Adrenal gland (tissue), 19 donors: ENCODE measurements at places on chromosomes 13 and 19. TPM values are rescaled to one million over a fixed set of nuclear protein-coding genes. Genes with fewer than 3 reads are reported as not detected.

Gene ZSCAN1
- total RNA-seq, result not detected

Gene B3GNT8
- total RNA-seq, result 1.7 TPM

Gene CYP4F2
- not detected for total RNA-seq

Gene SHD
- total RNA-seq, result not detected

Gene GDF15
- total RNA-seq, result 3.6 TPM

Gene ZNF805
- 23.2 TPM for total RNA-seq

Gene ATP5F1D
- 80.2 TPM for total RNA-seq

DNA sequence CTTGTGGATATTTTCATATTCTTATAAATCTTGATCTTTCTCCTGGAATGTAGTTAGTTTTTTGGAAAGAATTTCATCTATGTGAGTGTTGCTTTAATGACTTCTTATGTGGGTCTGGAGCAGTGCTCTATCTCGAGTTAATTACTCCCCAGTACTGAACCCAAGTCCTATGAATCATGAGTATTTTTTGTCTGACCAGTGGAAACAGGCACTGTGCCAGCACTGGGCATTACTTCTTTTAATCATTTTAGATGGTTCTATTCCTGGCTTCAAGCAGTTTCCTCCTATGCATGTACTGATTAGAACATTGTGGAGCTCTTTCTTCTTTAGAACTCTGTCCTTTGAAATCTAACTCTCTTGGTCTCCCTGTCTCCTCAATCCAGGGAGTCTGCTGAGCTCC, 466.3 kb downstream of the PCDH17 start:
- DNase-seq, result no peak
- no peaks in the 10 kb centered on the region for H3K27me3 ChIP-seq
- no peak overlapping the region for H3K27ac ChIP-seq
- no peaks in the 10 kb centered on the region for H3K4me1 ChIP-seq
- no peaks in the 10 kb centered on the region for H3K36me3 ChIP-seq

DNA sequence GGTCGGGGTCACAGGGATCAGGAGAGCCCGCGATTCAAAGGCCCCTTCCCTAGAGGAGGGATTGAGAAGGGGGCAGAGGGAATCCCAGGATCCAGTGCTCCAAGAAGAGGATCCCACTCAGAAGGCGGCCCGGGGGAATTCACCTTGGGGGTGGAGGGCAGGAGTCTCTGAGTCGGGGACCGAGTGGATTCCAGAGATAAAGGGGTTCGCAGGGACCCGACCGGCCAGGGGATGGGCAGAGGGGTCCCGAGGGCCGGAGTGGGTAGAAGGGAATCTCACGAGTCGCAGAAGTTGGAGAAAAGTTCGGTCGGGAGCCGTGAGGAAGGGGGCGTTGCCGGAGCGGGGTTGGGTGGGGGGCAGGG, 261 bp downstream of the PRKD2 start:
- no peak for DNase-seq
- peaks cover 25% of the 10 kb centered on the region for H3K4me1 ChIP-seq
- H3K4me3 ChIP-seq, result peak overlapping the region; percentile 38
- H3K27ac ChIP-seq, result peak overlapping the region; percentile 95
- H3K27me3 ChIP-seq, result no peaks in the 10 kb centered on the region

DNA sequence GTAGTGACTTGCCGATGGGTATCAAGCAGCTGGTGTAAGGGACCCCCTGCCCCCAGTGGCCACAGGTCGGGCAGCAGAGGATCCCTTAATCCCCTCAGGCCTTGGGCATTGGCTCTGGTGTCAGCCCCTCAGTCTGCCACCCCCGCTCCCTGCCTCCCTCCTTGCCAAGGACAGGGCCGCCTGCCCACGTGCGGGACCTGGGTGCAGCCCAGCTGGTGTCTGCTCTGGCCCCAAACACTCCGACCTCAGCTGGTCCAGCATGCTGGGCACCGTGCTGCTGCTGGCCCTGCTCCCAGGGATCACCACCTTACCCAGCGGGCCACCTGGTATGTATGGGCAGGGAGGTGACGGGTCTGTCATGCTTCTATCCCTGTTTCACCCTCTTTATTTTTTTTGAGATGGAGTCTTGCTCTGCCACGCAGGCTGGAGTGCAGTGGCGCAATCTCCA, at the start of gene TGFBR3L:
Gene TGFBR3L, plus strand, starts transcription at position 233 of the 448 bp plus-strand sequence.
- H3K36me3 ChIP-seq, result peaks cover 35% of the 10 kb centered on the region
- DNase-seq, result no peak
- no peak within 1 kb of the TSS for H3K4me3 ChIP-seq
- no peak within 1 kb of the TSS for H3K27ac ChIP-seq

DNA sequence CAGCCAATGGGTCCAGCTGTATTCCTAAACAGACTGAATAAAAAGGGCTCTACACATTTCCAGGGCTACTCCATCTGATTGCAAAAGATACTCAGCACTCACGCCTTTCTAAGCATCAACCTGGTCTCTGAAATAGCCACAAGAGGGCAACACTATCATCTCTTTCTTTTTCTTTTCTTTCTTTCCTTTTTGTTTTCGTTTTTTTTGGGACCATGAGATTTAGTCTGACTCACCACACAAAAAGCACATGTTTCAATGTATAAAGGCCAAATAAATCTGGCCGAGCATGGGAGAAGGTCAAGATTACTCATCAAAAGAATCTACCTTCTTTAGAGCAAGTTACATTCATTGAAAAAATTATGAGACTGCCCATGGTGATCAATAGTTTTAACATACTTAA, 805.6 kb upstream of the ARGLU1 start:
- no peaks in the 10 kb centered on the region for H3K36me3 ChIP-seq
- DNase-seq, result no peak
- no peak overlapping the region for H3K4me3 ChIP-seq
- no peaks in the 10 kb centered on the region for H3K4me1 ChIP-seq

DNA sequence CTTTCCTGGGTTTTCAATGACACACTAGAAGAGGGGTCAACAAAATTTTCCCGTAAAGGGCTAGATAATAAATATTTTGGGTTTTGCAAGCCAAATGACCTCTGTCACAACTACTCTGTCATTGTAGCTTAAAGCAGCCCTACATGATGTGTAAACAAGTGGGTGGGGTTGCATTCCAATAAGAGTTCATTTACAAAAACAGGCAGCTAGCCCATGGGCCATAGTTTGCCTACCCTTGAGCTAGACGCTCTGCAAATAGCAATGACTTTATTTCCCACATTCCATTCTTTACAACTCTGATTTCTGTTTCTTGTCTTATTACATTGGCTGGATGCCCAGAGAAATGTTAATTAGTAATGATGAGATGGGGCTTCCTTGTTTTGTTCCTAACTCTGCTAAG, 76.0 kb downstream of the ZNF557 start:
- H3K4me1 ChIP-seq, result no peaks in the 10 kb centered on the region
- DNase-seq, result no peak
- H3K36me3 ChIP-seq, result peaks cover 56% of the 10 kb centered on the region
- no peak overlapping the region for H3K27ac ChIP-seq
- H3K4me3 ChIP-seq, result no peak overlapping the region
- no peaks in the 10 kb centered on the region for H3K27me3 ChIP-seq

DNA sequence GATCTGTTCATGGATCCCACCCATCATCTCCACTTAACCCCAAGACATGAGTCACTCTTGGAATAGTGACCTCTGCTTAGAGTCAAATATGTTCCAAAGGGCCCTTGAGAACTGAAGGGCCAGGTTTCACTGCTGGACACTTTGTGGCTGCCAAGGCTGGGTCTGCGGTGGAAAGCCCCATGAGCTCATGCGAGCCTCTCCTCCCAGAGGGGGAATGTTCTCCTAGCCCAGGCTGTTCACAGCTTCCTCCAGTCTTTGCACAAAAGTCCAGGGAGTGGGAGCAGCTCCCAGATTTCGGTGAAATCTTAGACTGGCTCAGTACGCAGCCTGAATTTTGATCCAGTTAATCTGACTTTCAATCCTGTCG, 732 bp upstream of the DCLK1 start:
- no peak overlapping the region for H3K4me3 ChIP-seq
- no peak for DNase-seq
- no peak overlapping the region for H3K27ac ChIP-seq
- no peaks in the 10 kb centered on the region for H3K4me1 ChIP-seq

DNA sequence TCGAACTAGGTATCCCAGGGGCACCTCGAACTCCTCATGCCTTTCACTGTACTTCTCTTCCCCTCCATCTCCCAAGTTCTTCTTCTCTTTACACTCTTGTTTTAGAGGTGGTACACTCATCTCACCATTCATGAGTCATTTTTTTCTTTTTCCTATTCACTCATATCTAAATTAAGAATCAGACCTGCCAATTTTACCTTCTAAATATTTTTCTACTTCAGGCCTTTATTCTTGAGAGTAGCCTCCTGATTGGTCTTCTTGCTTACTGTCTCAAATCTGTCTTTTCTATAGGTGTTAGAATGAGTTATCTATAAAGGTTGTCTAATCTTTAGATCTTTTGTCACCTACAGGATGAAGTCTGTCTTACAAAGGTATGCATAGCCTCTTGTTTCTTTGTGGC, 20.7 kb downstream of the TDRD3 start:
- DNase-seq, result no peak
- peaks cover 17% of the 10 kb centered on the region for H3K4me1 ChIP-seq
- no peaks in the 10 kb centered on the region for H3K36me3 ChIP-seq
- H3K4me3 ChIP-seq, result no peak overlapping the region

- H3K27me3 ChIP-seq, result no peaks in the 10 kb centered on the region
- DNase-seq, result no peak
- H3K36me3 ChIP-seq, result no peaks in the 10 kb centered on the region
- no peaks in the 10 kb centered on the region for H3K4me1 ChIP-seq
Measured at GRCh38 chr13:34207872-34208271, 389.9 kb downstream of the RFC3 start.

GRCh38 chr13:113835461-113836270, 28.2 kb downstream of the GAS6 start:
- H3K27ac ChIP-seq, result no peak overlapping the region
- H3K27me3 ChIP-seq, result no peaks in the 10 kb centered on the region
- no peak overlapping the region for H3K4me3 ChIP-seq
- peaks cover 22% of the 10 kb centered on the region for H3K4me1 ChIP-seq

GRCh38 chr19:1407528-1408299, at the start of gene DAZAP1:
Gene DAZAP1 (plus strand): TSS chr19:1407586. CDS start chr19:1407774, 188 bp downstream.
- no peak for DNase-seq
- H3K36me3 ChIP-seq, result no peaks in the 10 kb centered on the region
- H3K27me3 ChIP-seq, result no peaks in the 10 kb centered on the region

DNA sequence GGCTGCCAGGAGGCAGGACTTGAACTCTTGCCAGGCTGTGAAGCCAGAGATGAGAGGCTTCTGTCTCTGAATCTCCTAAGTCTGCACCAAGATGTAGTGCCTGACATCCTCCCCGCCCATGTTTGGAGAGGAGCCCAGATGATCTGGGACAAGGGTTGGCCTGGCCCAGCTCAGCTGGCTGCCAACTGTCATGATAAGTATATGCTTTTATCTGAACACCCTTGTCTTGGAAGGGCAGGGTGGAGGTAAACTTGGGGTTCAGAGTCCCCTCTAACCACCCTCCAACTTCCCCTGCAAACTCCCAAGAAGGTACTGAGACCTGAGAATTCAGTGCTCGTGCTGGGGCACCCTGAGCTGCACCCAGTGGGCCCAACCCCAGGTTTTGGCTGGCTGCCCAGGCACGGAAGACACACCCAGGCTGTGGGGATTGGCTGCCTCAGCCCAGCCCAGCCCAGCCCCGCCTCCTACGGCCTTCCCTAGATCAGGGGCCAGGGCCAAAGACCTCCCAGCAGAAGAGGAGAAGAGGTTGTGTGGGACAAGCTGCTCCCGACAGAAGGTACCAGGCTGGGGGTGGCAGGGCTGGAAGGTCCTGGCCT, at the start of gene CYP4F12:
Gene CYP4F12, plus strand, starts transcription at position 508 of the 596 bp plus-strand sequence. CDS start 443 bp downstream, outside the sequence.
- peaks cover 6% of the 10 kb centered on the region for H3K4me1 ChIP-seq
- H3K27ac ChIP-seq, result peak within 1 kb of the TSS; percentile 87
- DNase-seq, result peak; percentile 95

- H3K4me1 ChIP-seq, result no peaks in the 10 kb centered on the region
- no peak for DNase-seq
- H3K4me3 ChIP-seq, result no peak overlapping the region
Measured at GRCh38 chr13:44778761-44779484, 202.8 kb upstream of the TSC22D1 start.

GRCh38 chr19:45589768-45590167, 5.2 kb upstream of the OPA3 start:
- H3K27ac ChIP-seq, result no peak overlapping the region
- H3K27me3 ChIP-seq, result peaks cover 8% of the 10 kb centered on the region
- H3K4me3 ChIP-seq, result no peak overlapping the region
- DNase-seq, result no peak
- H3K36me3 ChIP-seq, result no peaks in the 10 kb centered on the region
- H3K4me1 ChIP-seq, result peaks cover 4% of the 10 kb centered on the region

DNA sequence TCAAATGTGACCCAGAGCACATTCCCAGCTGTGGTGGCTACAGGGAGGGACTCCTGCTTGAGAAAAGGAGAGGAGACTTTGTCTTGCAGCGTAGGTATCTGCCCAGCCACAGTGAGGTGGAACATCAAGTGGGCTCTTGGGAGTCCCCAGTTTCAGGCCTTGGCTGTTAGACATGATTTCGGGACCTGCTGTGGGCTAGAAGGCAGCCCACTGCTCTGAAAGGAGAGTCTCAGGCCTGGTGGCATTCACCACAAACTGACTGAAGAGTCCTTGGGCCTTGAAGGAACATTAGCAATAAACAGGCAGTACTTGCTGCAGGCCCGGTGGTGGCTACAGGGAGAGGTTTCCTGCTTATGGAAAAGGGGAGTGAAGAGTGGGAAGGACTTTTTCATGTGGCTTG, 61.8 kb upstream of the TEX29 start:
- peaks cover 12% of the 10 kb centered on the region for H3K36me3 ChIP-seq
- no peaks in the 10 kb centered on the region for H3K4me1 ChIP-seq
- H3K27ac ChIP-seq, result no peak overlapping the region
- H3K4me3 ChIP-seq, result no peak overlapping the region
